Astrocyte of the hippocampus (primary cell): ENCODE measurements at places on chromosomes 13 and 19.

- no peak for DNase-seq
These were observed 43.2 kb upstream of the RANBP3 start for GRCh38 chr19:6020972-6021805.

GRCh38 chr19:38291855-38292254 lies 12.2 kb upstream of the C19orf33 start:
- DNase-seq = no peak

- no peak for DNase-seq
These were observed 11.3 kb downstream of the HNRNPM start for GRCh38 chr19:8456064-8456463.

GRCh38 chr19:51071095-51071405 lies 6.2 kb upstream of the KLK13 start:
- no peak for DNase-seq

DNA sequence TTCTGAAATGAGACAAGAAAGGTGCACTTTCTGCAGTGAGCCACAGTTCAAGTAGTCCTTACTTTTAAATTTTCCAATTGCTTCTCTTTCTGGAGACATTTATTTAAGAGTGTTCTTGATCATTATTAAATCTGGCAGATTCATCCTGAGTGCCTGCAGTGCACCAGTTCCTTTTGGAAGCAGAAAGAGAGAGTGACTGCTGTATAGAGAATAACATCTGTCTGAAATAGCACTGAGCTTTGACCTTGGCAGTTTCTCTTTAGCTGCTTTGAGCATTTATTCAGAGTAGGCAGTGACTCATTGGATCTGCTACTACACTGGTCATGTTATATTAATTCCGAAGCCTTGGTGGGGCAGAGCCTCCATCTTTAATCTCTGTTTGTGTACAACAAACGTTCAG lies 1373.7 kb downstream of the PCDH9 start:
- peak; percentile 8 for DNase-seq
